B cell (primary cell): ENCODE measurements at places on chromosomes 12 and 14. TPM values are rescaled to one million over a fixed set of nuclear protein-coding genes. Genes with fewer than 3 reads are reported as not detected.

ZDHHC22 gene
- polyA plus RNA-seq, result not detected in 2 replicates

- DNase-seq, result peak; percentile 95
Observed at GRCh38 chr14:50756300-50756699, 74.7 kb downstream of the NIN start.

DNA sequence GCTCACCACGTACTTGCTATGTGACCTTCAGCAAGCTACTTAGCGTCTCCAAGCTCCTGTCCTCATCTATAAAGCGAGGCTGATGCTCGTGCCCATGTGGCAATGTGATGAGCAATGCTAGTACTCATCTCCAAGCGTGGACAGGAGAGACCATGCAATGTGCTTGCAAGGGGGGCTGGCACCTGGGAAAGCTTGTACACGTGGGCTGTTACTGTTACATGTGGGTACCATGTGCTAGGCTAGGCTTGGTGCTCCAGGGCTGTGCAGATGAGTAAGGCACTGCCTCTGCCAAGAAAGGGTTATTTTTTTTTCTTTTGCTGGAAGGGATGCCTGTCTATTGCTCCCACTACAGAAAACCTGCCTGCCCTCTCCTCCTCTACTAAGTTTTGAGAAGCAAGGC lies 46.6 kb downstream of the TSPAN11 start:
- DNase-seq, result no peak

GLIPR1L1 gene
- not detected in 2 replicates for polyA plus RNA-seq

GRCh38 chr12:63841011-63841410 lies 3.5 kb upstream of the SRGAP1 start:
- DNase-seq, result no peak

RDH5 gene
- polyA plus RNA-seq, result 32.6 and 34.0 TPM in 2 replicates

DNA sequence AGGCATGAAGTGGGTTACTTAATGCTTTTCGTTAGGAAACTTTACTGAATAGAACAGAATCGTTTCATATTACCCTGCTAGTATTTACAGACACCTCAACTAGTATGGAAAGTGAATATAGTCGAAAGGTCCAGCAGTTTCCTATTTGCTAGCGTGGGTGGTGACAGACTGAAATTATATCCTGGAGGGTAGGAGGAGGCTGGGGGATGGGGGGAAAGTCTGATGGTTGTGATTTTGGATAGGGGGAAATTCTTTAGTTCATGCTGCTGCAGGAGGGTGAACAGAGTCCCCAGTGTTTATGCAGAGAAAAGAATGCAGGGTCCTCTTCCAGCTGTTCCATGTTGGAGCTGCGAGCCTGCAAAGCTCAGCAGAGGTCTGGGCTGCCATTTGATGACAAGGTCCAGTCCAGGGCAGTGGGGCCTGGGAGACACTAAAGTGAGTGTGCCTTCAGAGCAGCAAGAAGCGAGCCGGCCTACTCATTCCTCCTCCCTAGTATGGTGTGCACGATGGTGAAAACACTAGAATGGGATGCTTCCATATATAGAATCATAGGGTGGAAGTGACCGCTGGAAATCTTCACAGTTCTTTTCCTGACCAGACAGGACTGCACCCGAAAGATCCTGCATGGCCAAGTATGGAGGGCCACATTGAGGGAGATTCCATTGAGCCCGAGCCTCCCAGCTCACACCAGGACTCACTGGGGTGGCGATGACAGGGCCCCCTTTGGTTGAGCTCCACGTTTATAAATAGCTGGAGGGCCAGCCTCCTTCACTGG lies 2.1 kb downstream of the SAMD4A start:
- no peak for DNase-seq

VAMP1 gene
- polyA plus RNA-seq, result 62.4 and 94.6 TPM in 2 replicates

FRS2 gene
- polyA plus RNA-seq, result 11.3 and 21.1 TPM in 2 replicates

DNA sequence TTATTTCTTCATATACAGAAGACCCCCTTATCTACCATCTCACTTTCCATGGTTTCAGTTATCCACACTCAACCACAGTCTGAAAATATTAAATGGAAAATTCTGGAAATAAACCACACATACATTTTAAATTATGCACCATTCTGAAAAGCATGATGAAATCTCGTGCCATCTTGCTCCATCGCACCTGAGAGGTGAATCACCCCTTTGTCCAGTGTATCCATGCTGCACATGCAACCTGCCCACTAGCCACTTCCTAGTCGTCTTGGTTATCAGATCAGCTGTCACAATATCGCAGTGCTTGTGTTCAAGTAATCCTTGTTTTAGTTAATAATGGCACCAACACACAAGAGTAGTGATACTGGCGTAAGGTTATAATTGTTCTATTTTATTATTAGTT lies 145.7 kb downstream of the C12orf42 start:
- no peak for DNase-seq

DNA sequence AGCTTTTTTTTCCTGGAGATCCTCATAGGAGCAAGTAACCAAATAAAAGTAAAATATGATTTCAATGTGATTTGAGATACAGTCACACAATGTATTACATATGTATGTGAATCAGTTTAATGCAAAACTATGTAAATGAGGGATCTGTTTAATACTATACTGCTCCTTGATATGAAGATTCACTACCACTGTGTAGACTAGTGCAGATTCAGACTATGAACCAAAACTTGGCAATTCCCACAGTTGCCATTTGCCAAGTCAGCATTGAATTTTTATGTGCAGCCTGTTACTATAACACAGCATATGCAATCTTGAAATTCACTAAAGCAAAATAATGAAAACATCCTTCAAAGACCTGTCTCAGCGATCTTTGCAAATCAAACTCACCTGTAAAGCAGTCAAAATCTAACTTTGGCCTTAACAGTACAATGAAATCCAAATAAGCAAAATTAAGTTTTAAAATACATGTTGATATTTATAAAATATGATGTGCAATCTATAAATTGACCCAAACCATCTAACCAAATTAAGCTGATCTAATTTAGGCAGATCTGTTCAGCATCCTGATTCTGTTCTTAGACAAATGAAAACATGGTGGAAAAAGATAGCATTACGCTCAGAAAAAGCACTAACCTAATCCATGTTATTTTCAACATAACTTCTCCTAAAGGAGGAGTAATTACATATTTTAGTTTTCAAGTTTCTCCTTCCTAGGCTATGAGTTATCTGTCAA lies 25.5 kb upstream of the LMNTD1 start:
- no peak for DNase-seq

PSMB5 gene
- 10.7 and 16.5 TPM in 2 replicates for polyA plus RNA-seq

DNA sequence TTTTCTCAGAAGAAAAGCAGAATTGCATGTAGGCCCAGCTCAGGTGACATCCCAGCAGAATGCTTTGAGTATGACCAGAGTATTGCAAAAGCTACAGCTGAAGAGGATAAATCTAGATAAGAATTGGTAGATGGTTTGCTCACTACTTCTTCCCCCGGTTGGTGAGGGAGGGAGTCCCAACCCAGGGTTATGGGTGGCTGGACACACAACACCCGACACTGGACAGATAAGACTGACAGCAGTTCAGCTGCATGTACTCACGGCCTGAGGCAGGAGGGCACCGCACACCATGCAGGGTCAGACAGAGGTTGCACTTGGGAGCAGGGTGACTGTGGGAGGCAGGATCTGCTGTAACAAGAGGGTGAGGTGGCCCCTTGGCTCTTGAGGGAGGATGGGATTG lies 1.7 kb upstream of the CLEC4C start:
- peak; percentile 5 for DNase-seq

GRCh38 chr14:29926701-29927375 lies 809 bp downstream of the PRKD1 start:
- DNase-seq, result peak; percentile 26

DNA sequence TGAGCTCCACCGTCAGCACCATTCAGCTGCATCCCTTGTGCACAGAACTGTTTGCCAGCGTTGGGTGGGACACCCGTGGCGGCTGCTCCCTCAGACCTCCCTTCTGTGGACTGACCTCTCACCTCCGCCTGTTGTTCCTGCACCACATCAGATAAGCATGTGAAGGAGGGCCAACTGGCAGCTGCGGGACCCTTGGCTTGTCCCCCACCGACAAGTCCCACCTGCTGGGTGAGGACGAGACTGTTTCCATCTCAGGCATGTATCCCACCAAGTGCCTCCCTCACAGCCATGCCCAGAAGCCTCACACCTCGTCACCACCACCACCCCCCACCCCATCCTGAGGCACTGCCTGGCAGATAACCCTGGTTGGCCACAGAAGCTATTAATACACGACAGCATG lies 18.6 kb upstream of the TEAD4 start:
- no peak for DNase-seq

DNA sequence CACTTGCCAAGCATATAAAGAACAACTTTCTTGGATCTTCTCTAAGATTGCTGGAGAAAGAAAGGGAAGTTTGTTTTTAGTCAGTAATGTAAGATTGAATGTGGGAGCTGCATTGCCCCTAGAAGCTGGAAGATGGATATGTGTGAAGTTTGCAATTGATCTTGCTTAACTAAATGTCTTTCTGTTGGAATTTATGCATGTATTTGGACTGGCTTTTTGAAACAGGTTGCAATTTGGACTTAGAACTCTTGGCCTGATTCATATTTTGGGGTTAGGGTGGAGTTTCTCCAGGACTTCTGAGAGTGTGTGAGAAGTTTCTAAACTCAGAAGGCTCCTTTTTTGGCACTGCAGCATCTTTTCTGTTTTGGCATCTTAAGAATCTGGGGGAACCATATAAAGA lies 26.4 kb downstream of the IFT43 start:
- no peak for DNase-seq

GRCh38 chr12:46557539-46558373 lies 185.2 kb upstream of the SLC38A2 start:
- no peak for DNase-seq

DNA sequence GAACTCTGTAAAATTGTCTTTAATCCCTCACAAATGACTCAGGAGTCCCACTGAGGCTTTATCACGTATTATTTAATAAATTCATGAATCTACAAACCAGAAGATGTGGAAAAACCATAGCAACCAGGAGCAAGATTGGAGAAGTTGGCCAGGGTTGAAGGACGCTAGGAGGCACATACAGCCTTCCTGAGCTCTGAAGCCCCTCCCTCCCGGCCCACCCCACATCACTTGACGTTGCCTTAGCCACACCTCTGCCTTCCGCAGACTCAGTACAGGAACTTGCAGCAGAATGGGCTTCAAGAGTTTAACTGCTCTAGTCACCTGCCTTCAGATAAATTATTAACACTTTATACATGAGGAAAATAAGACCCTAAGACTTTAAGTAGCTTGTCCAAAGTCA lies 33.9 kb downstream of the SLC35F4 start:
- no peak for DNase-seq

CLEC1B gene
- not detected in 2 replicates for polyA plus RNA-seq

GRCh38 chr12:114123108-114123507 lies 157.0 kb upstream of the RBM19 start:
- DNase-seq, result no peak

GRCh38 chr12:7154901-7155470 lies 24.8 kb downstream of the CLSTN3 start:
- no peak for DNase-seq

TAS2R14 gene
- polyA plus RNA-seq, result 2.8 and 4.3 TPM in 2 replicates

GRCh38 chr12:2264651-2265232 lies 212.0 kb downstream of the CACNA1C start:
- no peak for DNase-seq

GRCh38 chr12:116241157-116241759 lies 36.2 kb downstream of the MED13L start:
- no peak for DNase-seq

SOS2 gene
- 9.6 and 14.2 TPM in 2 replicates for polyA plus RNA-seq

SBNO1 gene
- polyA plus RNA-seq, result 5.9 and 8.9 TPM in 2 replicates

DNA sequence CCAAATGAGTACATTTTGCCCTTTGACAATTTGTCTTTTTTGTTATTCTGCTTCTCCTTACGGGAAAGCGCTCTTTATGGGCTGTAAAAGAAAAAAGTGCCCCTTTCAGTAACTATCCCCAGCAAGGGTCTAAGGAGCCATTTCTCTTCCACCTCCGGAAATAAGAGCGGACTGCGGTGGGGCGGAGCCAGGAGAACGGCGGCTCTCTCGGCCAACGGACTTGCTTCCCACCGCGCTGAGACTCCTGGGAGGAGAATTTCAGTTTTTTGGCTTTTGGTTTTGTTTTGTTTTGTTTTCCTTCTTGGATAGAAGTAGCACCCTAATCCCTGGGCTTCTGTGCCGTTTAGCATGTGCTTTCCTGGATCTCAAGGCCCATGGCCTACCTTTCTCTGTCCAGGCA lies 43.5 kb downstream of the ZNF641 start:
- DNase-seq, result no peak

GPR137C gene
- 0.06 and 0.22 TPM in 2 replicates for polyA plus RNA-seq

DNA sequence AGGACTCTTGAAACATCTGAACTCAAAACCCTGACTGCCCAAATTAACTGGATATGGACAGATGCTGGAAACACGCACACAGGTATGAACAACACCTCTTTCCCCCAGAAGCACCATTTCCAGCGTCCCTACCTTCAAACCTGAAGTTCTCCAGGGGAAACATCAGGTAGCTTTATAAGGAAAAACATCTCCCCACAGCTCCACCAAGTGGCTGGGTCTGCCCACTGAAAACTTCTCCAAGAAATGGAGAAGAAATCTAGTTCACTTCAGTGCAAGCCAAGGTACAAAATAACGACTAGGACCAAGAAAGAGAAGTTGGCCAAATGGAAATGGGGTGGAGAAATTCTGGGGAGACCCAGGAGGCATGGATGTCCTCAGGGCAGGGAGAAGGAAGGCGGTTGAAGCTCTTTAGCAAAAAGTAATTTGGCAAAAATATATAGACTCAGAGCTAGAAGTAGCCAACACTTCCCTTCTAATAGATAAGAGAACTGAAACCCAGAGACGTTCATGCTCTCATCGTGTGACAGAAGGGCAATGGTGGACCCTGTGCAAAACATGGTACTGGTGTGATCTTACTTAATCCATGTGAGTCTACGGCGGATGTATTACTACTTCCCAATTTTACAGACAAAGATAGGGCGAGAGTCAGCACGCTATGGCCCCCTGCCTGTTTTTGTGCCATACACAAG lies 10.5 kb upstream of the NUAK1 start:
- no peak for DNase-seq

DNA sequence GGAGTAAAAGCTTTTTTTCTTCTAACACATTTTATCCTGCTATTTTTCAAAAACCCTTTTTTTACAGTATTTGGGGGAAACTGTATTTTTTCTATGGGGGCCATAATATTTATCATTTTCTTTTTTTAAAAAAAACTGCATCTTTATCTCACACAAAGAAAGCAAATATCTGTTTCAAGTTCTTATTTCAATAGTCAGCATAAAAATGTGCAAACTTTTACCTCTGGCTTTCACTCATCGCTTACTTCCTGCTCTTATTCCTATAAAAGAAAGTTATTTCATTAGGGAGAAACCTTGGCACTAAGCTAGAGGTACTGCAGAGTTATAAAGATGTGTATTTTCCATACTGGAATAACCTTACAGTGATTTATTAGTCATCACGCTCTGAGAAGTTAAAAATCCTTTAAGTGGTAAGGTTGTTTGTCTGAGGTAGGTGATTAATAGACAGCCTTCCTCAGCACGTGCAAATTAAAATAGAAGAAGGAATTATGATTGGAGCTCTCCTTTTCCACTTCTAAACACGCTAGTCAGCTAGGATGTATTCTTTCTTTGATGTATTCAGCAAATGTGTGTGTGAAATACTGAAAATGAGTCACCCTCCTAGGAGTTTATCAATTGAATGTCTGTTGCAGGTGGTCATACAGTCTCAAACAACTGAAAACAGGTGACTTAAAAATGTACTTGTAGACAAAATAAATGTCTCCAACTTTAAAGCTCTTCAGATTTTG lies 461.0 kb downstream of the GXYLT1 start:
- DNase-seq, result no peak

GRCh38 chr12:107310621-107311020 lies 217.3 kb upstream of the CRY1 start:
- DNase-seq, result no peak
